ENCODE measurements at places on chromosomes 5 and 9.

GRCh38 chr9:95095641-95096355, 221.7 kb downstream of the FANCC start:
- no peak for DNase-seq

- DNase-seq: no peak
Measured at GRCh38 chr5:174281855-174282254, 236.3 kb downstream of the NSG2 start.

DNA sequence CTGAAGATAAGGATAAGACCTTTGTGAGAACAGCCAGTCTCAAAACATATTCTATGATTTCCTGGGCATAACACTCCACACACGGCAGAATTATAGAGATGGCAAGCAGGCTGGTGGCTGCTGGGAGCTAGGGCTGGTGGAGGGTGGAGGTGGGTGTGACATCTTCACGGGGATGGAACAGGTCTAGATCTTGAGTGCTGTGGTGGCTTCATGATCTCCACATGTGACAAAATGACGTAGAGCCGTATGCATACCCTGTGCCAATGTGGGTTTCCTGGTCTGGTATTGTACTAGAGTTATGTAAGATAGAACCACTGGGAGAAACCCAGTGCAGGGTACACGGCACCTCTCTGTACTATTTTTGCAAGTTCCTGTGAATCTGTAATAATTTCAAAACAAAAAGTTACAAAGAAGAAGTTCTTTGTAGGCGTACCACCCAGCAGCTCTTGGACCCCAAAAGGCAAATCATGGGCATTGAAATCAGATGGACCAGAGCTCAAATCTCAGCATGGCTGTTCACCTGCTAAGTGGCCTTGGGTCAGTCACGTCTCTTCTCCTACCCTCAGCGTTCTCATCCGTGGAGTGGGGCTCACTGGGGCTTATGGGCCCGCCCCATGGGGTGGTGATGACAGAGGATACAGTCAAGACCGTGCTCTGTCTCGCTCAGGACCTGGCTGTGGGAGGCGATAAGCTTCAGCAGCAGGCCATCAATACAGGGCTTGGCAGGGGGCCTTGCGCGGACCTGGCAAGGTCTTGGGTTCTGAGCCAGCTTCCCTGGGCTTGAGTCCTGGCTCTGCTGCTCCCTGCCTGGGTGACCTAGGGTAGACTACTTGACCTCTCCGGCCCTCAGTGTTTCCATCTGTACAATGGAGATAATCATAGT, 74.7 kb upstream of the UNC5A start:
- no peak for DNase-seq

DNA sequence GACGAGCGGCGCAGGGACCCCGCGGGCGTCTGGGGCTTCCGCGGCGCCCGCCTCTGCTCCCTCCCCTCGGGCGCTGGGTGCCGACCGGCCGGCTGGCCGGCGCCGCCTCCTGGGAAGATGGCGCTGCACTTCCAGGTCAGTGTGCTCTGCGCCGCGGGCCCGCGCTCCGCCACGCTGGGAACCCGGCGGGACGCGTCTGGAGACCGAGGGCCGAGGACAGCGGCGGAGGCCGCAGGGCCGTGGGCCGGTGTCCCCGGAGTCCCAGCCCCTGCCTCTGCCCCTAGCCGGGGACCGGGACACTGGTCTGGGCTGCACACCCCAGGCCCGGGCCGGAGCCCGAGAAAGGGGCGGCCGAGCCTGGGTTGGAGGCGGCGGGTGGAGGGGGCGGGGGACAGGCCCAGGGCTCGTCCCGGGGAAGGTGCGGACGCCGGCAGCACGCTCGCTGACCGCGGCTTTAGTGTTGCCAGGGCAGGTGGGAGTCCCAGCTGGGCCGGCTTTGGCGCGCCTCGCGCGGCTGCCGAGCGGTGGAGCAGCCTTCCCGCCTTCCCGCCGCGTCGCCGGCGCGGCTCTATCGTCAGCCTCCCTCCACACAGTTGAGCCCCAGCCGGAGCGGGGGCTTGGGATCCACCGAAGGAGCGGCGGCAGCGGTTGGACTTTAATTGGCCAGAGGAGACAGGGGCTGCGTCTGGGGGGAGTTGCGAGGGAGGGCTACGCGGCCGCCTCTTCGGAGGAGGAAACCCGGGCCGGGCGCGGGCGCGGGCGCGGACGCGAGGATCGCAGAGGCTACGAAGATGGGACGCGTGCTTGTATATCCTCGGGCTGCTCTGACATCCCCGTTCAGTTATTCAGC, at the start of gene RANBP17:
RANBP17 (plus strand) TSS at position 102 of the 850 bp plus-strand sequence.
- peak; percentile 16 for DNase-seq

DNA sequence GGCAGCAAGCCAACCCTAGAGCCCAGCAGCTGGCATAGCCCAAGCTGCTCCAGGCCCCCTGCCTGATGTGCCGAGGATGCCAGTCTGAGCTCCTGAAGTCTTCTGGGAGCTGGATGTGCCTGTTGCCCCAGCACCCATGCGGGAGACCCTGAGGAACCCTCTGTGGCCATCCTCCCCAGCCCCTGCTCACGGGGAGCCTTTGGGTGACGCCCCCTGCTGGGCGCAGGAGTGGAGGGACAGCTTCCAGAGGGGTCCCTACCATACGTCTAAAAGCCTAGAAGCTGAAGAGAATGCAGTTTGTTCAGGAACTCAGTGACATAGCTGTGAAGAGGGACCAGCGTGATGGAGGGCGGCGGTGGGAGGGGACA, 33.1 kb upstream of the MVB12B start:
- DNase-seq: no peak

- DNase-seq: peak; percentile 89
Measured at GRCh38 chr5:56026863-56027300, 32.1 kb upstream of the IL6ST start.

- DNase-seq: peak; percentile 34
Measured at GRCh38 chr9:130024597-130024994, 18.4 kb downstream of the FNBP1 start.

DNA sequence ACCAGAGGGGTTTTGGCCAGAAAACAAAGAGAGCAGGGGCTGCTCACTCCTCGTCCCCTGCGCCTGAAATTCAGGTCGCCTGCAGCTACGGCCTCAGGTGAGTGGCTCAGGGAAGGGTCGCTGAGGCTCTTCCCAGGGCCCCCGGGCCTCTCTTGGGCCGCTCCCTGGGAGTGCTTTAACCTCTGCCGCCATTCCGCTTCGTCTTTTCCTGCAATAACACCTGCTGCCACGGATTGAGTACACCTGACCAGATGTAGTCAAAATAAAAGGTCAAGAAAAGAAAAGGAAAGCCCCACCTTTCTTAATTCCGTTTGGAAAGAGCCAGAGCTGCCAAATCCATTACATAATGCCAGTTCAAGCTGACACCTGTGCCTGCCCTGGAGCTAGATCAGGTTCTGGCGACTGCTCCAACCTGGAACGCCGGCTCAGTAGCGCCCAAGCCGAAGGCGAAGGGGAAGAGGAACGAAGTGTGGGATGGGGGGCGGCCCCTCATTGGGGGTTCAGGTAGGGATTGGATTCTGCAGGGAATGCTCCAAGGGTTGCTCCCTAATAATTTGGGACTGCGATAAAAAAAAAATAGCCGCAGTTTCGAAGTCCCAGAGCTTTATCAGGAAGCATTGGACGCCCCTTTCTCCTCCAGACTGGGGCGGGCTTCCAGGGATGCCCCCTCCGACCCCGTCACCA, 193.9 kb downstream of the MEF2C start:
- no peak for DNase-seq

DNA sequence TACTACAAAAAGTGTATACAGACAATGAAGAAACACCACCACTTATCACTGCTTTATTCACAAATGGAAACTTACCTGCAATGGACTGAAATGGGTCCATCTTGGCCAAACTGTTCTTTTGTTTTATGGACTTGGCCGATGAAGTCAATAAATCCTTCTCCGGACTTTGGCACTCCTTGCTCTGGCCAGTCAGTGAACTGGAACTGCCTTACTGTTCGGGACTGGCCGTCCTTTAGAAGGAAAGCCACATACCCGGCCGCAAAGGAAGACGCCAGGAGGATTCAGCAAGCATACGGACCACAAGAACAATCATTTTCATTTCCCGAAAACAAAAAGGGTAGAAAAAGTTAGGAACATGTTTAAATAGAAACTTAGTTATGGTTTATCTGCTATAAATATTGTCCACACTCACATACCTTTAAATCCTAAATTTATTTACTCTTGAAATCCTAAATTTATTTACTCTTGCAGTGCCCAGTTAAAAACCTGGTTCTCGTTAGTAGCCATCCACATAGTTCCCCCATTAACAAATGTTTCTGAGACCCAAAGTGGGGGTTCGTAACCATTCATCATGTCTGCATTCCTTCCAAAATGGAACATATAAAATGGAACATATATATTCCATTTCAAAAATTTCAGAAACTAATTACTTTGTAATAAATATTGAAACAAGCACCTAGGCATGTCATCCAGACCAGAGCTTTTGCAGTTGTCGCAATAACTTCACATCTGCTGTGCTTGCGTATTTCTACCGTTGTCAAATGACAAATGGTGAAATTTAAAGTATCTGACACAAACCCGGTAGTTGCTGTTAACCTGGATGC, 532.1 kb upstream of the DMAC1 start:
- DNase-seq: no peak

Data from fibroblast of the aortic adventitia (primary cell).